ENCODE measurements at places on chromosomes 7 and 10.

DNA sequence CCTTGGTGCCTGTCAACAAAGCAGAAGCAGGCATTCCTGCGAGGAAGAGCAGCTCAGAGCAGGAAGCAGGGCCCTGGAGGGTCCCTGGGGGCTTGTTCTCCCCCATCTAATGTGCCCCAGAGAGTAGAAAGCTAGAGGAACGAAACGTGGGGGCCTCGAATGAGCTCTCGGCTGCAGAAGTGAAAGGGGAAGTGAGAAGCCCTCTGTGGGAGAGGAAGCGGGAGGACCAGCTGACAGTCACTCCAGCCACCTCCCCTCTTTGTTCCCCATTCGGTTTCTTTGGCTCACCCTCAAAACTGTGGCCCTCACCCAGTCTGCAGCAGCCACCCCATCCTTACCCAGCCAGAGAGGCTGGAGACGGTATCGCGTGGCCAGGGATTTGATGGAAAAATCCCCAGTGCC, 25.0 kb downstream of the C10orf105 start:
- no peak for DNase-seq

DNA sequence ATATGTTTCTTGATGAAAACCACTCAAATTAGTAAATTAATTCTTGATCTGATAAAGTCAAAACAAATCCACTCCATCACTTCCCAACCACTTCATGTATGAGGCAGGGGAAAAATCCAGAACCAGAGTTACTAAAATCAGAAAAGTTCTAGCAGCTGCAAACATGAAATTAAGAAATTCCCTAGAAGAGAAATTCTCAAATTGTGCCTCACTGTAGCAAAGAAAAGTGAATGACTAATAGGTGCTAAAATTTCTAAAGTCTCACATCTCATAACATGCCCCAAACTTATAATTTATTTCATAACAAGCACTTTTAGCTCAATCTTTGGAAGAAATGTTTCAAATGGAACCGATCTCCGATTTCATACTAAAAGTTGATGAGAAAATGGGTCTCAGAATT, 345.0 kb upstream of the AOAH start:
- no peak for DNase-seq

GRCh38 chr7:92916770-92917224, 80.4 kb upstream of the CDK6 start:
- DNase-seq: no peak

DNA sequence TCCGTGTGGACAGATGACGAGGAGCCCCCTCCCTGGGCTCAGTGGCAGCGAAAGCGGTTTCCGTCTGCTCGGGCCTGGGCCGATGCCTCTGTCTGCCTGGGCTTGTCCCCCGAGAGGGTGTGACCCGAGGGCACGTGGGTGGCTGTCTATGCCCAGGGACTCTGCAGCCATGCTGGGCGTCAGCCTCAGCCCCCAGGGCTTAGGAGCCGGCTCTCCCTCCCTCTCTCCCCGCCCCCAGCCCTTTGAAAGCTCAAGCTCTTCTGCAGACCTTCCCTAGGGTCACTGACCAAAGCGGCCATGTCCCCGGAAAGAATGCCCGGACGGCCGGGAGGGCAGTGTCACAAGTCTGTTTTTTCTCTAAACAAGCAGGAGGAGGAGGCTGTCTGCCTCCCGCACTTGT, 7.1 kb downstream of the MICALL2 start:
- no peak for DNase-seq

GRCh38 chr10:62422068-62422590, 48.0 kb downstream of the ZNF365 start:
- no peak for DNase-seq

GRCh38 chr7:139918480-139918879, 89.4 kb downstream of the TBXAS1 start:
- DNase-seq: no peak

DNA sequence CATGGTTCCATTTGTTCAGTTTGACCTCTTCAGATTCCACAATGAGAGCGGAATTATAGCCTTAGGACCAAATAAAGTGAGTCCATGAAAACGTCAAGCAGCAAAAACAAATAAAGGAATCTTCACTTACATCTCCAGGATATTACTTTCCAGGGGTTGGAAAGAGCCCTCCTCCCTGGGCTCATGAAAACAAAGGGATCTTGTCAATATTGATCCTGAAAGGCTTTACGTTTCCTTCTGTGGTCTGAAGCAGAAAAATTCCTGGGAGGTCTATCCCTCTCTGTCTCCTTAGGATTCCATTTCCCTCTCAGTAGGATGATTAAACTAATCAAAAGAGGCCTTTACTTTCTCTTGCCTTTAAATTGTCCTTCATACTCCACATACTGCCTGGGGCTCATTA, 293.5 kb downstream of the GPAM start:
- no peak for DNase-seq

DNA sequence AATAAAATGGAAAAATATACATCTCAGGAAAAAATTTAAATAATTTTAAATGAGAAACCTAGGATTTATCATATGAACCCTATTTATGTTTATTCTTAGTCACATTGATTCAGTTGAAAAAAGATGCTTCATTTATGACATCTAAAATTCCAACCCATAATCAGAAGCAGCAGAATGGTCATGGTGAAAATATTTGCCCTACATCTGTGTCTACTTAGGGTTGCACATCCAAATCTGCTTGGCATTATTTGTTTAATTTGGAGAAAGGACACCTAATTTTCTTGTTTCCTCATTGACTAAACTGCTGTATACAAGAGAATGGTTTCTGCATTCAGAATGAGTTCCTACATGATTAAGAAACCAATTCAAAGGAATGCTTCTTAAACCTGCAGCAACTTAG, 72.9 kb upstream of the SKAP2 start:
- no peak for DNase-seq

DNA sequence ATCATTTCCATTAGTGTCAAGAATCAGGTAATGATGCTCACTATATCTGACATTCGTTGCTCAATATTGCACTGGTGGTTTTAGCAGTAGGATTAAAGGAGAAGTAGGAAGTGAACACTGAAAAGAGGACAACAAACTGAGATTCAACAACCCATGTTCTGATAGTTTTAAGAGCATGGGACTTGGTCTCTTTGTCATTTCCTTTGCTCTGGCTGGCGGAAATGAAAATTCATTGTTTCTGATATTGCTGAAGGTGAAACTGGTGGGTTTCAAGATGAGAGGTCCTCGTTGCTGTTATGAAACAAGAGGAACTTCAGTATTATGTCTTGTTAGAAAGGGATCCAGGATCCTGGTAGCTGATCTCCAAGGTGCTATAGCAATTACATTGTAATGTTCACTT, 129.0 kb downstream of the DNAH11 start:
- DNase-seq: no peak

DNA sequence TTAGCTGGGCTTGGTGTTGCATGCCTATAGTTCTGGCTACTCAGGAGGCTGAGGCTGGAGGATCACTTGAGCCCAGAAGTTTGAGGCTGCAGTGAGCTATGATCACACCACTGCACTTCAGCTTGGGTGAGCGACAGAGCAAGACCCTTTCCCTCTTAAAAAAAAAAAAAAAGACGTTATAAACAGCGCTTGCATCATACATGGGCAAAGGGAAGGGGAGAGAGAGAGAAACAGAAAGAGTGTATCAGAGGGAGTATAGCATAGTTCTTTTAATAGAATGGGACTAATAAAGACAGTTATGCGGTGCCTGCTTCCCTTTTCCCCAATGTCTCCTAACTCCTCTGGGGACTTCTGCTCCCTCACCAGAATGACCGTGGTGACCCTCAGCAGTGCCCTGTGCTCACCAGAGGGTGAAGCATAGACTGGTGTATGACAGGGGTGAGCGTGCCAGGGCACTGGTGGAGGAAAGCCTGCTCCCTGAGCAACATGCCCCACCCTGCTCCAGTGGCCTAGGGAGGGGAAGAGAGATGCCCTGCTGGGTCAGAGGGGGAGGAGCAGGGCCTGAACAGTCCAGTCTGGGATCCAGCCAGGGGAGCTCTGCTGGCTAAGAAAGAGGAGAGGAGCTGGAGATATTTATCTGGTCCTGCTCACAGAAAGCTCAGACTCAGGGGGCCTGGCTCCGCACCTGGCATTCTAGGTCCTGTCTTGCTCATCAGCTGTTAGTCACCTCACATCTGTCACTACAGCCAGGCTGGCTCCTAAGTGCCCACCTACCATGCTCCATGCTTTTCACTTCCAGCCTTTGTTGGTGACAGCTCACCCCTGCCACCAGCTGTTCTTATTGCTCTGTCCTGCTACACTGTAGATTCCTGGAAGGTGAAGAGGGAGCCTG, 2.2 kb downstream of the PDZD7 start:
- DNase-seq: no peak

- DNase-seq: no peak
Measured at GRCh38 chr7:140053812-140054539, 8.8 kb downstream of the PARP12 start.

GRCh38 chr7:122913608-122914007, 27.3 kb upstream of the CADPS2 start:
- no peak for DNase-seq

DNA sequence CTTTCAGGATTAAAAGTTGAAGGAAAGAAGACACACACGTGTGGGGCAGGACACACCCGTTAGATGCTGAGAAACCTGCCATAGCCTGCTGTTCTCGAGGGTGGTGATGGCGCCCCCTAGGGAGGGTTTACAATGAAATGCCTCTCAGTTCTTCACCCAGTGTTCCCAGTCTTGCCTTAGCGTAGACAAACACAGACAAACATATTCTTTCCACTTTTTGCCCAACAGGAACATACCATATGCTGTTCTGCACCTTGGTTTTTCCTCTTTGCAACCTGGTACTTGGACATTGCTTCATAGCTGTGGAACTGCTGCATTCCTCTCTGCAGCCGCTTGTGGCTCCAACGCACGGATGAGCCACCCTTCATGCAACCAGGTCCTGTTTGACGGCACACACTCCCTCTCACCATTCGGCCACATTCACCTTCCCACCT, 23.3 kb upstream of the HSPA12A start:
- peak; percentile 25 for DNase-seq

DNA sequence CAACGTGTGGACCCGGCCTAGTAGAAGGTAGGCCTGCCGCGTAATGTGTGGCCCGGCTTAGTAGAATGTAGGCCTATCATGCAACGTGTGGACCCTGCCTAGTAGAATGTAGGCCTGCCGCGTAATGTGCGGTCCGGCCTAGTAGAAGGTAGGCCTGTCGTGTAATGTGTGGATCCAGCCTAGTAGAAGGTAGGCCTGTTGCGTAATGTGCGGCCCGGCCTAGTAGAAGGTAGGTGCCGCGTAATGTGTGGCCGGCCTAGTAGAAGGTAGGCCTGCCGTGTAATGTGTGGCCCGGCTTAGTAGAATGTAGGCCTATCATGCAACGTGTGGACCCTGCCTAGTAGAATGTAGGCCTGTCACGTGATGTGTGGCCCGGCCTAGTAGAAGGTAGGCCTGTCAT, 11.9 kb upstream of the GTPBP4 start:
- no peak for DNase-seq

- no peak for DNase-seq
Measured at GRCh38 chr10:102564209-102564834, 60.5 kb downstream of the SUFU start.

DNA sequence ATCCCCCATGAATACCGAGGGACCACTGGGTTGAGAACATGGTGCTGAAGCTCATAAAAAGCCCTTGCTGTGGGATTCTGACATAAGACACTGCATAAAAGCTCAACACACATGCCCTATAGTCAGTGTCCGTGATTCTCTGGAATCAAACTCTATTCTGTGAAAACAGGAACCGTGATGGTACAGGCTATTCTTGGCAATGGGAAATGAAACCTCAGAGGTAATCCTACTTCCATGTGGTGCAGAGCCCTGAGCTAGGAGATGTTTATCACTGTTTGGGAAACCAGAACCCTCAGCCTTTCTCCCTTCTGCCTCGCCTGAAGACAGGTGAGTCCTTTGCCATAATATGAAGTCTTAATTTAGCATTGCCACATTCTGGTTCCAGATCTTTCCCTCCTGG, 80.8 kb upstream of the PRSS1 start:
- no peak for DNase-seq

GRCh38 chr7:88233828-88234227, 14.0 kb upstream of the SRI start:
- DNase-seq: no peak

GRCh38 chr7:126203185-126203584, 1049.6 kb downstream of the GRM8 start:
- no peak for DNase-seq

DNA sequence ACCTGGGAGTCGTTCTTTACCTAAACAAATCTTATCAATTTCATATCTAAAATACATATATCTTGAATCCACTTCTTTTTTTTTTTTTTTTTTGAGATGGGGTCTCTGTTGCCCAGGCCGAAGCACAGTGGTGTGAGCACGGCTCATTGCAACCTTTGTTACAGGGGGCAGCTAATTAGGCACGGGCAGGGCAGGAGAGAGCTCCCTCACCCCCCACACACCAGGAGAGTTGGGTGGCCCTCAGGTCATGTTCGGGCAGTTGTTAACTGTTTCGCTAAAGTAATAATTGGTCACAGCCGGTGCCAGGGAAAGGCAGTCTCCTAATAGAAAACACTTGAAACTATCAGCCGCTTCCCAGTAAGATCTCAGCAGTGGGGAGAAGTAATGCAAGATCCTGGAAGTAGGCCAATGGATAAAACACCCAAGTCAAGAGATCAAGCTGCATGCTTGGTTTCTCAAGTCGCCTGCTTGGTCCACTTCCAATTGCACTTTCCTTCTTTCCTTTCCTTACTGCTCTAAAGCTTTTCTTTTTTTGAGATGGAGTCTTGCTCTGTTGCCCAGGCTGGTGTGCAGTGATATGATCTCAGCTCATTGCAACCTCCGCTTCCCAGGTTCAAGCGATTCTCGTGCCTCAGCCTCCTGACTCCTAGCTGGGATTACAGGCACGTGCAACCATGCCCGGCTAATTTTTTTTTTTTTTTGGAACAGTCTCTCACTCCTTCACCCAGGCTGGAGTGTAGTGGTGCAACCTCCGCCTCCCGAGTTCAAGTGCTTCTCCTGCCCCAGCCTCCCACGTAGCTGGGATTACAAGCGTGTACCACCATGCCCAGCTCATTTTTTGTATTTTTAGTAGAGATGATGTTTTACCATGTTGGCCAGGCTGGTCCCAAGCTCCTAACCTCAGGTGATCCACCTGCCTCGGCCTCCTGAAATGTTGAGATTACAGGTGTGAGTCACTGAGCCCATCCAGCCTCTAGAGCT, 21.3 kb upstream of the EFCAB10 start:
- DNase-seq: no peak

DNA sequence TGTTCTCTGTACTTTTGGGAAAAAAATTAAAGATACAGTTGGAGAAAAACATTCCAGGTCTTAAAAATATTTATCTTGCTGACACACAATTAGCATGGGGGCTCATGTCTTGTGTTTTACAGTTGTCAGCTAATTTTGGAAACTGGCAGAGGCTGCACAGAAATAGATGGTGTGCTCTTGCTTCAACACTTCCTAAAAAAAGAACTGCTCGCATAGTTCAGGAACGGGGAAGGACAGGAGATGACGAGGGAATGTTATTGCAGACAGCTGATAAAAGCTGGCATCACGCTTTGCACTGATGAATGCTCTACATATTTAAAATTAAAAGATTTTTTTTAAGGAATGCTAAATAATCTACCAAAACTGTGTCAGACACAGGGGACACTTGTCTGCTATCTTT, 103.5 kb upstream of the CELF2 start:
- no peak for DNase-seq

GRCh38 chr10:14684354-14684753, 90.3 kb downstream of the FAM107B start:
- DNase-seq: no peak

Measured in CD4-positive, alpha-beta T cell (primary cell).